Tibial artery (tissue), 4 donors: ENCODE measurements at places on chromosomes 3 and 15.
A peak's percentile ranks its signal among the peaks of the same experiment; 100 is the strongest.

- no peak for DNase-seq
These were observed 2.2 kb downstream of the GPR149 start for GRCh38 chr3:154427685-154428285.

DNA sequence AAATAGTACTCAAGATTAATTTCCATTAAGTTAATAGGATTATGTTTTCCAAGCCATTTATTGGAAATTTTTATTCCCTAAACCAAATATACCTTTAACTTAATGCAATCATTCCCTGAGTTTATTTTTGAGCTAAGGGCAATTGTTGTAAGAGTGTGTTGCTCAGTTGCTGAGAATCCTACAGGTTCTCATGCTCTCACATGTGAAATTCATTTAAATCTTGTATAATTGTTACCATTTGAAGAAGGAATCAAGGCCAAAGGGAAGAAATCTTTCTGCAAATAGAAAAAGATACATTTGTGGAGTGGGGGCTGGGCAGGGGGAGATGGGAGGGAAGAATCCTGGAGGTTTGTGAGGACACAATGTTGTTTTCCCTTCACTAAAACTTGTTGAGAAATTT is 202.7 kb upstream of the STRIT1 start:
- no peak for DNase-seq

- no peak for DNase-seq
These were observed 30.1 kb downstream of the CCDC54 start for GRCh38 chr3:107407355-107407754.

DNA sequence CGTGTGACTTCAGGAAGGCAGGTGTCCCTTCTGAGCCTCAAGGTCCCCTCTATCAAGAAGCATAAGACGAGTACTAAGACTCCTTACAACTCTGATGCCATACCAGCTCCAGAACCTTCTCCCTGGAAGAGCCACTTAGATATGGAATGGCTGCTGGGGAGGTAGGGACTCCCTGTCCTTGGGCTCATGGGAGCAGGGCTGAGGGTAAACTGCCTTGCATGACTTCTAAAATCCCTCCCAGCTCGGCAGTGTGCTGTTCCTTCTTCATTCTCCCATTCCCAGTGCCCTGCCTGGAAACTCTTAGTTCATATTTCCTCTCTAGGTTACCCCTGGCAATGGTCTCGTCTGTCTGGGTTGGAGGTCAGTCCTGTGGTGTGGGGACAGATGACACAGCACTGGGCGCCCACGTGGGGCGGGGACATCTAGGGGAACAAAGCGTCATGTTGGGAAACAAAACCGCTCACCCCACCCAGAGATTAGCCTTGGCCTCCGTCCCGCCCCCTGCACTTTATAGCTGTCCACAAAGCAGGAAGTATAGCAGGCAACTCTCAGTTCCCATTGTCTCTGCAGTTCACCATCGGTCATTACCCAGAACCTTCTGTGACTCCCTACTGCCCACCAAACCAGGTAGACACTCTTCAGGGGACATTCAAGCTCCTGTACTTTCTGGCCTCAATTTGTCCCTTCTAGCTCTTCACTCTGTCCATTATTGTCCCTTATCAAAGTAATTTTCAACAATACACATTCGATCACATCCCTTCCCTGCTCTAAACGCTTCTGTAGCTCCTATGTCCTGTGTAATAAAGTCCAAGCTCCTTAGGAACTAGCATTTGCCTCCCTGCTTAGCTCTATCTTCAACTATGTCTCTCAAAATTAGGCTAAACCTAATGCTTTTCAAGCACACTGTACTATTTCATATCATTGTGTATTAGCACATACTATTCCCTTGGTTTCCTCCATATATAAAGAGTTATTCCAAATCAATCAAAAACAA is 73.8 kb downstream of the IQSEC1 start:
- peak; percentile 92 for DNase-seq

GRCh38 chr3:189779166-189779565 is 148.0 kb downstream of the TP63 start:
- no peak for DNase-seq

- DNase-seq, result no peak
These were observed 52.1 kb downstream of the NEK10 start for GRCh38 chr3:27317096-27317495.

DNA sequence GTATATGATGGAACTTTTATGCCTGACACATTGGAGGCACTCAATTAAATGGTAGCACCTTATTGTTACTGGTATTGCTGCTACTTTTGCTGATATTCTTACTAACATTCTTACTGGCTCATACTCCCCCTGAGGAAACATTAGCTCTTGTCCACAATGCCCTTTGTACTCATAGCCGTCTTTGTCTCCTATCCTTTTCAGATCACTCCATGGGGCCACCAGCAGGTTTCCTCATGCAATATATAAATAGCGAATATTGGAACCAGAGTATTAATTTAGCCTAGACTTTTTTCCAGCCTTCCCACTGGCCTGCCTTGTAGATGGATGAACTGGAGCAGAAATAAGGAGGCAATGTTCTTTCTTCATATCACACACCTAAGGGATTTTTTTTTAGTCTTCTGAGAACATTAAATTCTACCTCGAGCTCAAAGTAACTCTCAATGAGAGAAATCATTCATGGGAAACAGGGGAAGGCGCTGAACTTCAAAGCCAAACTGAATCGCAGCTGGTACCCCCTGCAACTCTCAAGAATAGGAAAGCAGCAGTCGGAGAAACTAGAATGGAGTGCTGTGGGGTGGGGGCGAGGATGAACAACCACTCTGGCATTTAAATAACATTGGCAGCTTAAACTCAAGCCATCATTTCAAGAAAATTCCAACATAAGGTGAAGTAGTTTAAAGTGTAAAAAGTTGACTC is 300.3 kb downstream of the TAFA4 start:
- DNase-seq, result no peak

GRCh38 chr3:86938416-86939105 is 52.4 kb downstream of the VGLL3 start:
- DNase-seq, result no peak

GRCh38 chr3:55305696-55306485 is 181.2 kb downstream of the WNT5A start:
- DNase-seq, result no peak

DNA sequence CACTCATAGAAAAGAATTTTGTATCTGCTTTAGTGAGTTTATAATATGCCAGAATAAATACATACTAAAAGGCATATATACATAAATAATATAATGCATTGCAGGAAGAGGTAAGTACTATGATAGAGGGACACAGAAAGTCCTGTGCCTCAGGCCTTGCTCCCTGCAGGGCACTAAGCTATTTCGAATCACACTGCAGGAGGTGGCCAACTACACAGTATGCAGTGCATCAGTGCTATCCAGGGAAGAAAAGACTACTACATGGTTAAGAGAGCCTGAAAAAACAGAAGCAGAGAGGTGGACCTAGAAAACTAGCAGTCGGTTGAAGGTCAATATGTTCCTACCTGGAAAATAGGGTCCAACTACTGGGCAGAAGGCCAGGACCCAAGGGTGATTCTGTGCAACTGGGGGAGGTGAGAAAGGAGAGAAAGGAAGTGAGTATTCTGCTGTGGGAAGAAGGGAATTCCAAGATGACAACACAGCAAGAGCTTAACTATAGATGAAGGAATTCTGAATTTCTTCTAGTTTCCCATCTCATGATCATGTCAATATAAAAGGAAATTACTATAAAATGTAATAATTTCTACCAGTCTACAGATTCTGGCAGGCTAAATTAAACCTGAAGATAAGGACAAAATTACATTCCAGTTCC is 218.0 kb downstream of the ZBTB20 start:
- no peak for DNase-seq

- DNase-seq, result no peak
These were observed 67.1 kb downstream of the TOP2B start for GRCh38 chr3:25597535-25598101.

GRCh38 chr3:73021301-73021835 is 24.8 kb downstream of the PPP4R2 start:
- no peak for DNase-seq

- DNase-seq, result no peak
These were observed 107.4 kb upstream of the CBLB start for GRCh38 chr3:105976196-105976595.

- DNase-seq, result no peak
These were observed 81.9 kb downstream of the PPARG start for GRCh38 chr3:12370758-12371157.

- DNase-seq, result no peak
These were observed 70.9 kb downstream of the GMPS start for GRCh38 chr3:155941354-155941753.

GRCh38 chr15:51375966-51376640 is 34.6 kb downstream of the GLDN start:
- DNase-seq, result no peak

DNA sequence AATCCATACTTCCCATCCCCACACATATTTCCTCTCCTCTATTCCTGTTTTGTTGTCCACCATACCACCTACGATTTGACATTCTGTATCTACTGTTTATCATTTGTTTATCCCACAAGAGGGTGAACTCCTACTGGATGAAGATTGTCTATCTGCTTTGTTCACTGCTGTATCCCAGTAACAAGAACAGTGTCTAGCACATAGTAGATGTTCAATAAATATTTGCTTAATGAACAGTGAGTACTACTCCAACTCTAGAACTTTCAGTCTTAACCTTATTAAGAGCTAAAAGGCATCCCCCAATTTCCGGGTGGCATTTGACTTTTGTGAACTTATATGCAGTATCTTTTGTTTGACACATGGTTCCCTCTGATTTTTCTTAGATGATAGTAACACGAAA is 1.3 kb downstream of the PYGO1 start:
- no peak for DNase-seq
